ENCODE measurements at places on chromosomes 7 and 10.

- no peak for DNase-seq
Observed at GRCh38 chr10:15603446-15604011, 116.2 kb downstream of the ITGA8 start.

DNA sequence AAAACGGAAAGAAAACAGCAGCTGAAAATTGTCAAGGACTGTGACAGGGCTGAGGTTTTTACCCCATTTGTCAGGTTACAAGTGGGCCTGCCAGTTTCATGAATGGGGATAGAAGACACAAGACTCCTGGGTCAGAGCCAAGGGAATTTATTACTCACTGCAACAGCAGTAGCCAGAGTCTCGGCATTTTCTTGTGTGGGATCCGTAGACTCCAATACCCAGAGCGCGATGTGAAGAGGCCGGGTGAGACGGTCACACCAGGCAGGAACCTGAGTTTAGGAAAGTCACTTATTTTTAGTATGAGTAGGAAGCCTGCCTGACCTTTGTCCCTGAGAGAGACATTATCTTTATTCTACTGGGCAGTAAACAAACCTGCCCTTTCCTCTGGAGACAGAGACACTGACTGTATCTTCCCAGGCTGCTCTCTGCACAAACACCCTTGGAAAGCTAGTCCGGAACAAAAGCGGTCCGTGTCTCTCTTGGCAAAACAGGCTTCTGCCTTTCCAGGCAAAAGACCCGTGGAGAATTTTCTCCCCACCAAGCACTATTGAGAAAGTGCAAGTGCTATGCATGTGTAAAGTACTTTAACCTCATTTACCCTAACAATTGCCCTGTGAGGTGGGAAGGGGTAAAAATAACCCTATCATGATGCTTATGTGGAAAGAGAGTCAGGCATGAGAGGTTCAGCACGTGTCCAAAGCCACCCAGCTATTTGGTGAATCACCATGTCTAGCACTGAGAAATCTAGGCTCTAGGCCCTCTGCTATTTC, 58.4 kb downstream of the JCAD start:
- DNase-seq: no peak

DNA sequence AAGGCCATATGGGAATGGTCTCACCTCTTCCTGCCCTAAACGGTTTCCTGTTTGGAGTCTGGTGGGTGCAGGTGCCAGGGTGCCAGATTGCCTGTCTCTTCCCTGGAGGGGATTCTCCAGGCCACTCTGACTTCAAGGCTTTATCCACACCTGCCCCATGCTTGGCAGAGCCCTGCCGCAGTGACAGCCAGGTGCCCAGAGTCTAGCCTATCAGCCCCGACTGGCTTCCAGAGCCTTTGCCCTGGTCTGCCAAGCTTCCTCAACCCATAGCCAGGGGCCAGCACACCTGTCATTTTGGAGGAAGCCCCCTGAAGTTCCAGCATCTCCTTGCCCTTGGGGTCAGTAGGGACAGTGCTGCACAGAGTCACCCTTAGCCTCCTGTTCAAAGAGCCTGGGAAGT, 21.6 kb downstream of the TBATA start:
- no peak for DNase-seq

GRCh38 chr10:86878983-86879713, 78.3 kb downstream of the MMRN2 start:
- no peak for DNase-seq

GRCh38 chr10:74175510-74176379, 24.7 kb downstream of the ADK start:
- no peak for DNase-seq

DNA sequence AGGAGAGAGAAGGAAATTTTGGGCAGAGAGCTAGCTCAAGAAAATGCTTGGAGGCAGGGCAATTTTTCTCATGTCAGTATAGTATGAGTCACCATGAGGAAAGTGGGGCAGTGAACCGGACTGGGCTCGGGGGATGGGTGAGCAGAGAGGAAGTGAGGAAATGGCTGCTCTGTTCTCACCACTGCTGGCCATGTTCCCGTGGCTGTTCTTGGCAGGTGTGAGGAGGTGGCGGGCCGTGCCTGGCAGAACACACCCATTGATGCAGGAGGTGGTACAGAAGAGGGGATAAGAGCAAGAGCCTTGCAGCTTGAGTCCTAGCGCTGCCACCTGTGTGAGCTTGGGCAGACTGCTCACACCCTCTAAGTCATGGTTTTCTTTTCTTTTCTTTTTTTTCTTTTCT, 304.4 kb upstream of the LYZL1 start:
- DNase-seq: no peak

DNA sequence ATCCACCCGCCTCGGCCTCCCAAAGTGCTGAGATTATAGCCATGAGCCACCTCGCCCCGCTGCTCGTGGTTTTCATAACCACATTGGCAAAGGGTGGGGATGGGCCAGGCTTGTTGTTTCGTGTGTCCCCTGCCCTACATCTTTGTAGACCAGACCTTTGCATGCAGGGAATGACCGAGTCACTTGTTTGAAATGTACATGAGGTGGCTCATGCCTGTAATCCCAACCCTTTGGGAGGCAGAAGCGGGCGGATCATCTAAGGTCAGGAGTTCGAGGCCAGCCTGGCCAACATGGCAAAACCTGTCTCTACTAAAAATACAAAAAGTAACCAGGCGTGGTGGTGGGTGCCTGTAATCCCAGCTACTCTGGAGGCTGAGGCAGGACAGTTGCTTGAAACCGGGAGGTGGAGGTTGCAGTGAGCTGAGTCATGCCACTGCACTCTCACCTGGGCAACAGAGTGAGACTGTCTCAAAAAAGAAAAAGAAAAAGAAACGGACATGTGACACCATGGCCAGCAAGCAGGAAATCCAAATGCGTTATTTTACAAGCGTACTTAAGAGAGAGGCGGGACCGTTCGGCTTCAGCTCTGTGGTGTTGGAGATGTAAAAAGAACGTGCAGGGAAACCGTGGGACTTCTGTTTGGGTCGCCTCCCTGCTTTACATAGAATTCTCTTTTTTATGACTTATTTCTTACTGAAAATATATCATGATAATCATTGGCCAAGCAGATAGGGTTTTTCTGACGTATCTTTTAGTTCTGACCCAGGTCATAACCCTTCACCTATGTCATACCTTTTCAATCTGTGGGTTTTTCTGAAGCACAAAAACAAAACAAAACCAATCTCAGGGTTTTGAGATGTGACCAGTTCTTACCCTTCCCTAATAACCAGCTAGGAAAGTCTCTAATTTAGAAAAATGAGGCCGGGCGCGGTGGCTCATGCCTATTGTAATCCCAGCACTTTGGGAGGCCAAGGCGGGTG, 45.1 kb downstream of the WIPI2 start:
- DNase-seq: no peak

DNA sequence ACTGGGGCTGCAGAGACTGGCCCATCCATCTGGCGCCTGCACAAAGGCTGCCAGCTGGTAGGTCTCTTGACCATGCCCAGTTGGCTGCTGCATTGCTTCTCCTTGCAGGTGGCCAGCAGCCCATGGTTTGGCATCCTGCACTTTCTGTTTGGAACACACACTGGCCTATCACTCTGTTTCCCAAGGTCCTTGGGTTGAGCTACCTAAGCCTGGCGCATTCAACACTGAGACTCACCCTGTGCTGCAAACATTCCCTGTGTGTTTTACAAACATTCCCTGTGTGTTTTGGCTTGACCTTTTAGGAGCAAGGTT, 55.5 kb downstream of the TACR2 start:
- DNase-seq: no peak

DNA sequence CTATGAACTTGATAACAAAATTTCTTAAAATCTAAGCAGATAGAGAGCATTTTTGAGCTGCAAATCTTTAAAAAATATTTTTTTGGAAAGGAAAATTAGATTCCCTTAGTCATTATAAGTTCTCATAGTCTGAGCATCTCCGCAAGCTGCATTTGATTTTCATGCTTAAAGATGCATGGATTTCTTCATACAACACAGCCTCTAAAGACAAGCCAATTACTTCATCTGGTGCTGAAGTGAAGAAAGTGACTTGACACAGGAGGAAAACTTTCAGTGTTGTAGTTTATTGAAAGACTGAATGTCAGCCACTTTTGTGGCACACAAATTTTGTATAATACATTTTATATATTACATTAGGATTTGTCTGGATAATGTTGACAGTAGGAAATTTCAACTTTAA, 22.5 kb downstream of the SEMA3D start:
- DNase-seq: no peak

DNA sequence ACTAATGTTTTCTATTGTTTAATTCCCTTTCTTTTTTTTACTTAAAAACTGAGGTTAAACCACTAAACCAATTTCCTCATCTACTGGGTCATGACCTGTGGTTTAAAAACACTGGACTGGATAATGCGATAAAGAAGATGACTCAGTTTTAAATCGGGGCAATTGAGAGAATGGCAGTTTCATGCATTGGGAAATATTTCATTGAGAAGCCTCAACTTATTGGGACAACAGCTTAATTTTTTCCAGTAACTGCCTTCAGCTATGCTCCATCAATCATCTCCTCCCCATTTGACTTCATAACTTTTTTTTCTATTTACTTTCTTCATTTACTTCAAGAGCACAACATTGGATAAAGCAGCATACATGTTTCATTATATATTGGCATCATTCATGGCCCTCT, 61.8 kb upstream of the MET start:
- DNase-seq: no peak

Data from effector CD8-positive, alpha-beta T cell (primary cell).